Sigmoid colon (tissue), 7 donors: ENCODE measurements at places on chromosomes 4 and X. TPM values are rescaled to one million over a fixed set of nuclear protein-coding genes. Genes with fewer than 3 reads are reported as not detected.

The CACNA1F gene
- 0.16 TPM for total RNA-seq

The PLAC1 gene
- not detected for total RNA-seq

The PRDM5 gene
- total RNA-seq: 20.4 TPM

The MSANTD1 gene
- total RNA-seq: 1.2 TPM

The SASH3 gene
- total RNA-seq: 1.7 TPM

The HTN1 gene
- not detected for total RNA-seq

The FAT4 gene
- total RNA-seq: 62.8 TPM

The CNKSR2 gene
- 3.3 TPM for total RNA-seq

The FAM120C gene
- total RNA-seq: 7.1 TPM

The GNRHR gene
- total RNA-seq: not detected

DNA sequence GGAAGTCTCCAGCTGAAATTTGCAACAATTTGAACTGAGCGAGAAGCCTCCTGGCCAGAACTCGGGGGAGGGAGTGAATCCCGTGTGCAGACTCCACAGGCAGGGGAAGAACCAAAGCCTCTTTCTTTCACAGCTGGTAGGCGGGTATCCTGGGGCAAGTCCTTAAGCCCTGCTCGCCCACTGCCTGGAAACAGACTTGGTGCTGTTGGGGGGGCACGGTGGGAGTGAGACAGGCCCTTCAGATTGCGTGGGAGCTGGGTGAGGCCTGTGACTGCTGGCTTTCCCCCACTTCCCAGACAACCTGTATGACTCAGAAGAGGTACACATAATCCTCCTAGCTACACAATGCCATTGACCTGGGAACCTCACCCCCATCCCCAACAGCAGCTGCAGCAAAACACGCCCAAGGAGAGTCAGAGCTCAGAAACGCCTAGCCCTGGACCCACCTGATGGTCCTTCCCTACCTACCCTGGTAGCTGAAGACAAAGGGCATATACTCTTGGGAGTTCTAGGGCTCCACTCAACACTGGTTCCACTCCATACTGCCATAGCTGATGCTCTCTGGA lies 22.4 kb upstream of the RLIM start:
- H3K27ac ChIP-seq: no peak overlapping the region
- no peaks in the 10 kb centered on the region for H3K27me3 ChIP-seq
- H3K4me3 ChIP-seq: no peak overlapping the region
- DNase-seq: no peak

DNA sequence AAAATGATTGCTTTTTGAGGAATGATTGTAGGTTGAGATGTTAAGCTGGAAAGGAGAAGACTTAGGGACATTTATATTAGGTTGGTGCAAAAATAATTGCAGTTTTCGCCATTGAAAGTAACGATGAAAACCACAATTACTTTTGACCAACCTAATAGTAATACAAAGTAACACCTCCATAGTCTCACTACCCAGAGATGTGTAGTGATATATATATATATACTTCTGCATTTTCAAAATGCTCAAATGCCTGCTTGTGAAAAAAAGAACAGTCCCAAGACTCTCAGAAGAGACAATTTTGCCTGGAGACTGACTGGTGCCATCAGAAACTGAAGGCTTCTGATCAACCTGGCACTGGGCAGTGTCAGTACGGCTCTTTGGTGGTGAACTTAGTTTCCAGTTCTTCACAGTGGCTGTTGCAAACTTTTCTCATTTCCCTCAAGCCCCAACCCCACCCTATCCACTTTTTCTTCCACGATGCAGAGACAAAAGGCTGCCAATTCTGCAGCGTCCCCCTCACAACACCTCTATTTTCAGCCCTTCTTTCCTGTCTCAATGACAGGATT lies 35.1 kb upstream of the TAPT1 start:
- no peaks in the 10 kb centered on the region for H3K36me3 ChIP-seq
- H3K4me1 ChIP-seq: no peaks in the 10 kb centered on the region
- no peaks in the 10 kb centered on the region for H3K27me3 ChIP-seq
- H3K27ac ChIP-seq: no peak overlapping the region
- H3K4me3 ChIP-seq: no peak overlapping the region
- DNase-seq: no peak

DNA sequence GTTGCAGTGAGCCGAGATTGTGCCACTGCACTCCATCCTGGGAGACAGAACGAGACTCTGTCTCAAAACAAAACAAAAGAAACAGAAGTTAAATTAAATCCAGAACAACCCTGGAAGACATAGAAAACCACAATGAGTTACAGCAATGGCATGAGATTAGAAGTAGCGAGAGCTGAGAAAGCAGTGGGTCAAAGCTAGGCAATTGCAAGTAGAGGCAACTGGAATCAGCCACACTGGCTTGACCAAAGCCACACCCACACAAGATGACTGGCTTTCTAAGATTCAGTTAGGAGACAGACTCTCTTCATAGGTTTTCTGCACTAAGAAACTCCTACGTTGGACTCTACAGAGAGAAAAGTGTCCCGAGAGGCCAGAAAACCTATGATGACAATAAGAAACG lies 443.0 kb downstream of the GPM6A start:
- no peak for DNase-seq
- no peak overlapping the region for H3K4me3 ChIP-seq
- no peak overlapping the region for H3K27ac ChIP-seq
- H3K4me1 ChIP-seq: no peaks in the 10 kb centered on the region
- H3K36me3 ChIP-seq: no peaks in the 10 kb centered on the region
- no peaks in the 10 kb centered on the region for H3K27me3 ChIP-seq

DNA sequence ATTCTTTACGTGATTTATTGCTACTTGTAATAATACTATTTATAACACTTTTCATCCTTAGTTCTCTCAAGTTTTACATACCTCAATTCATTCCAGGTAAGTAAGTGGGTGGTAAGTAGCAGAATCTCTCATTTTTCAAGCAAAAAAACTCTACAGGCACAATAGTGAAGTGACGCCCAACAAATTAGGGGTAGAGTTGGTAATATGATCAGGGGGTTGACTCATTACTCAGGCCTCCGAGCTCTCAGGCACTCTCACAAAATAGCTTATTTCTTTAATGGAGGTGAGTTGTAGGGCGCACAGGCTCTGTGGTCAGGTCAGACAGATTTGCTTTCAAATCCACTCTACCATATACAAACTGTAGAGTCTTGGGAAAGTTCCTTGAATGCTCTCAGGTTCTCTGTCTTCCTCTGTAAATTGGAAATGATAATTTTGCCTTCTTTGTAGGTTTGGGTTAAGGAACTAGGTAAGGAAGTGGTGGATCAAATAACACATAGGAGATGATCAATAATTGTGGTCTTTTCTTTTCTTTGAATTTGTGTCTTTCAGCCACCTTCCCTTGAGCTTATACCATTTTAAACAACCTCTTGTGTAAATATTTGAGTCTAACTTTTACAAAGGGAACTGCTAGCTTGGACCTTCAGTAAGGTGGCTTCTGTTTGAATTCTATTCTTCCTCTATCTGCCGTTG lies 134.9 kb upstream of the LEF1 start:
- no peak overlapping the region for H3K27ac ChIP-seq
- no peaks in the 10 kb centered on the region for H3K36me3 ChIP-seq
- H3K27me3 ChIP-seq: no peaks in the 10 kb centered on the region

- no peak overlapping the region for H3K27ac ChIP-seq
- no peaks in the 10 kb centered on the region for H3K36me3 ChIP-seq
- DNase-seq: no peak
- H3K4me1 ChIP-seq: no peaks in the 10 kb centered on the region
Observed at GRCh38 chr4:7485096-7485495, 50.4 kb upstream of the PSAPL1 start.

GRCh38 chr4:6873792-6874461 lies 35.7 kb upstream of the TBC1D14 start:
- no peaks in the 10 kb centered on the region for H3K27me3 ChIP-seq
- H3K4me3 ChIP-seq: no peak overlapping the region

- no peak overlapping the region for H3K27ac ChIP-seq
- H3K36me3 ChIP-seq: no peaks in the 10 kb centered on the region
- H3K4me1 ChIP-seq: peaks cover 16% of the 10 kb centered on the region
- H3K4me3 ChIP-seq: no peak overlapping the region
- DNase-seq: no peak
Observed at GRCh38 chr4:39961311-39961877, 16.3 kb downstream of the PDS5A start.

GRCh38 chr4:147339100-147339499 lies 141.8 kb upstream of the EDNRA start:
- H3K27ac ChIP-seq: no peak overlapping the region
- H3K27me3 ChIP-seq: no peaks in the 10 kb centered on the region
- H3K4me1 ChIP-seq: no peaks in the 10 kb centered on the region

- H3K27me3 ChIP-seq: no peaks in the 10 kb centered on the region
- H3K4me1 ChIP-seq: peaks cover 61% of the 10 kb centered on the region
- H3K4me3 ChIP-seq: no peak overlapping the region
- H3K36me3 ChIP-seq: peaks cover 27% of the 10 kb centered on the region
Observed at GRCh38 chr4:38923746-38924145, 56.1 kb downstream of the FAM114A1 start.

- H3K27me3 ChIP-seq: no peaks in the 10 kb centered on the region
- no peaks in the 10 kb centered on the region for H3K4me1 ChIP-seq
- no peak overlapping the region for H3K27ac ChIP-seq
- H3K4me3 ChIP-seq: no peak overlapping the region
- DNase-seq: no peak
Observed at GRCh38 chrX:45557387-45557786, 356.7 kb upstream of the DIPK2B start.

DNA sequence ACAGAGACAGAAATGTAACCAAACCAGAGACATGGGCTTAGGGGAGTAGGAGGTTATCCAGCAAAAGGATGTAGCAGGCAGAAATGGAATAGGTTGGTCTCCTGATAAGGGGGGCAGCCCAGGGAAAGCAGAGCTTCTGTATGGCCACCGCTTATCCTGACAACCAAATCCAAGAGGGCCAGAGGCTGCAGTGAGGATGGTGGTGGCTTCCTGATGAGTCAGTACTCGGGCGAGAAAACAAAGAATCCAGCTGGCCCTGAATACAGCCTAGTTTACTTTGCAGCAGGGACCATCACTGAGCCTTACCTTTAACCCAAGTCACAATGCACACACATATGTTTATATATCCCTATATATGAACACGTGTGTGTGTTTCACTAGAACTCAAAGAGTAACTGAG lies 129.7 kb upstream of the FTHL17 start:
- no peak overlapping the region for H3K4me3 ChIP-seq
- peaks cover 10% of the 10 kb centered on the region for H3K36me3 ChIP-seq
- no peak overlapping the region for H3K27ac ChIP-seq
- DNase-seq: no peak

DNA sequence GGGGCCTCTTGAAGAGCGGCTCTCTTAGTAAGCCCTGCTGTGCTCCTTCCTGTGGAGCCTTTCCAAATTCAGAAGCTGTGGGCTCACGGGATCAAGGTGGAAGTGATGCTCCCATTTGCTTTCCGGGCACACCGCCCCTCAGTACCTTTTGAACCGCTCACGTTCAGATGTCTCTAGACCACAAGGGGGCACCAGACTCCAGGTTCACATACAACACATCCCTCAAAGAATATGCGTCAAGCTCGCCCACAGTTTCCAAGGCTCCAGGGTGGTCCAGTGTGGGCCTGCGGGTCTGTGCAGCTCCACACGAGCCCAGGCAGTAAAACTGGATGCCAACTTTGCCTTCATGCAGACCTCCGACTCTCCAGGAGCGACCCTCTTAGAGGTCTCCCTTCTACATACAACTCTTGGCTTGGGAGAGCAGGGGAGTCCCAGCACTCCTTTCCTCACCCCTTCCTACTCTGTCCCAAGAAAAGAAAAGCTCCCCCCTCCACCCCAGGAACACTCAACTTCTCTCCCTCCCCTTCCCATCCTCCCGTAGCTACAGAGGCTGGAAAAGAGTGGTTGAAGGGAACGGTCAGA lies 11.0 kb downstream of the SUPT20HL1 start:
- H3K36me3 ChIP-seq: no peaks in the 10 kb centered on the region
- no peak overlapping the region for H3K4me3 ChIP-seq
- H3K4me1 ChIP-seq: no peaks in the 10 kb centered on the region
- H3K27ac ChIP-seq: no peak overlapping the region

DNA sequence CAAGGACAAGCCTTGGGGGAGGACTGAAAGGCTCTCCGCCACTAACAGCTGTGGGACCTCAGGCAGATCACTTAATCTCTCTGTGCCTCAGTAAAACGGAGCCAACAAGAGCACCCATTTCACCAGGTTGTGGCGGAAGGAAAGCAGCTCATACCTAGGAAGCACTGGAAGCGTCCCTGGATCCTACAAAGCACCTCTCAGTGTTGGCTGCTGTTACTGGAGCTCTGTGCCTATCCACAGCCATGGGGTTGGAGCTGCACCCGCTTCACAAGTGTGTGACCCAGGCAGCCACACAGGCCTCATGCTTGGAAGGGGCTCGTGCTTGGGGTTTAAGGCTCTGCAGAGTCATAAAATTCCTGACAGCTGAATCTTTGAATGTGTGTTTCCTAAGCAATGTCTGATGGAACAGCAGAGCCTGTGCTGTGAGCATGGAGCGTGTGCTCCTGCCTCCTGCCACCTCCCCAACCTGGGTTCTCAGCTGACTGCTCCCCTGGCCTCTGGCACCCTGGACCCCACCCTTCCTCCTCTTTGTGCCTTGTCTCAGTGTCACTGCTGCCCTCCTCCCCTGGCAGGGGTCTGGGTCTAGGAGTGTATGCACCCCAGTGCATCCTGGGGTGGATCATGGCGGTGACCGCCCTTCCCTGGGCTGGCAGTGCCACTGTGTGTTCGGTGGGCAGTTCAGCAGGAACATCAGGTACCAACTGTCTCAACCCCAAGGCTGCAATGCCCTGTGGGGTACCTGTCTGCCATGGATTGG lies 14.4 kb upstream of the MAN2B2 start:
- H3K4me3 ChIP-seq: no peak overlapping the region
- peaks cover 14% of the 10 kb centered on the region for H3K4me1 ChIP-seq
- H3K27me3 ChIP-seq: peaks cover 88% of the 10 kb centered on the region
- no peaks in the 10 kb centered on the region for H3K36me3 ChIP-seq
- H3K27ac ChIP-seq: no peak overlapping the region

GRCh38 chrX:152917656-152918579 lies 20.1 kb downstream of the ZNF185 start:
- H3K27ac ChIP-seq: no peak overlapping the region
- no peak overlapping the region for H3K4me3 ChIP-seq
- DNase-seq: no peak
- no peaks in the 10 kb centered on the region for H3K27me3 ChIP-seq
- no peaks in the 10 kb centered on the region for H3K4me1 ChIP-seq

GRCh38 chr4:124873361-124874171 lies 161.0 kb upstream of the ANKRD50 start:
- no peaks in the 10 kb centered on the region for H3K36me3 ChIP-seq
- no peaks in the 10 kb centered on the region for H3K27me3 ChIP-seq
- no peaks in the 10 kb centered on the region for H3K4me1 ChIP-seq
- no peak overlapping the region for H3K27ac ChIP-seq

- H3K4me1 ChIP-seq: no peaks in the 10 kb centered on the region
- no peak overlapping the region for H3K4me3 ChIP-seq
- no peaks in the 10 kb centered on the region for H3K27me3 ChIP-seq
- no peak overlapping the region for H3K27ac ChIP-seq
Observed at GRCh38 chr4:5421416-5421815, 286.9 kb downstream of the EVC2 start.

- H3K27me3 ChIP-seq: no peaks in the 10 kb centered on the region
- H3K4me1 ChIP-seq: no peaks in the 10 kb centered on the region
Observed at GRCh38 chr4:171629182-171629581, 184.0 kb upstream of the GALNTL6 start.

GRCh38 chr4:158970812-158971211 lies 132.1 kb upstream of the RAPGEF2 start:
- H3K27ac ChIP-seq: no peak overlapping the region
- no peak for DNase-seq
- no peak overlapping the region for H3K4me3 ChIP-seq
- H3K27me3 ChIP-seq: no peaks in the 10 kb centered on the region
- H3K36me3 ChIP-seq: no peaks in the 10 kb centered on the region

GRCh38 chrX:97787311-97787710 lies 903.6 kb downstream of the RPA4 start:
- no peaks in the 10 kb centered on the region for H3K36me3 ChIP-seq
- no peaks in the 10 kb centered on the region for H3K27me3 ChIP-seq
- no peak overlapping the region for H3K4me3 ChIP-seq
- DNase-seq: no peak
- no peaks in the 10 kb centered on the region for H3K4me1 ChIP-seq
